Regular cardiac myocyte (primary cell): ENCODE measurements at places on chromosomes 4 and X. TPM values are rescaled to one million over a fixed set of nuclear protein-coding genes. Genes with fewer than 3 reads are reported as not detected.

The SUPT20HL2 gene
- not detected in 2 replicates for total RNA-seq

The C4orf36 gene
- total RNA-seq, result under 0.01 and 0.38 TPM in 2 replicates

The USP27X gene
- 2.3 and 2.5 TPM in 2 replicates for total RNA-seq

The SPANXN2 gene
- total RNA-seq, result not detected in 2 replicates

The CSAG2 gene
- total RNA-seq, result not detected in 2 replicates

The SEL1L3 gene
- total RNA-seq, result 68.8 and 126 TPM in 2 replicates

The NPY2R gene
- under 0.01 TPM in 1 of 2 replicates, not detected in the other for total RNA-seq

The XPNPEP2 gene
- under 0.01 TPM in 1 of 2 replicates, not detected in the other for total RNA-seq

The CLDN2 gene
- total RNA-seq, result under 0.01 TPM in 2 replicates

The HS6ST2 gene
- under 0.01 TPM in 1 of 2 replicates, not detected in the other for total RNA-seq

The RBM46 gene
- not detected in 2 replicates for total RNA-seq

The TMPRSS11F gene
- total RNA-seq, result not detected in 2 replicates

The KIAA1210 gene
- total RNA-seq, result not detected in 2 replicates

The NAAA gene
- total RNA-seq, result 28.5 and 43.1 TPM in 2 replicates

The USP11 gene
- 42.3 and 55.6 TPM in 2 replicates for total RNA-seq

The BMP2K gene
- 39.7 and 49.6 TPM in 2 replicates for total RNA-seq

The UGDH gene
- 171 and 723 TPM in 2 replicates for total RNA-seq

The SSX1 gene
- total RNA-seq, result not detected in 2 replicates

The OTOP1 gene
- total RNA-seq, result not detected in 2 replicates

The TMEM31 gene
- not detected in 2 replicates for total RNA-seq

The POU4F2 gene
- total RNA-seq, result not detected in 2 replicates
